Spleen (tissue), 13 donors: ENCODE measurements at places on chromosomes 5 and 9. TPM values are rescaled to one million over a fixed set of nuclear protein-coding genes. Genes with fewer than 3 reads are reported as not detected.

GRCh38 chr9:38280251-38280800 lies 112.2 kb upstream of the ALDH1B1 start:
- no peak for DNase-seq

GRCh38 chr5:62460578-62460983 lies 48.0 kb downstream of the IPO11 start:
- no peak for DNase-seq

DNA sequence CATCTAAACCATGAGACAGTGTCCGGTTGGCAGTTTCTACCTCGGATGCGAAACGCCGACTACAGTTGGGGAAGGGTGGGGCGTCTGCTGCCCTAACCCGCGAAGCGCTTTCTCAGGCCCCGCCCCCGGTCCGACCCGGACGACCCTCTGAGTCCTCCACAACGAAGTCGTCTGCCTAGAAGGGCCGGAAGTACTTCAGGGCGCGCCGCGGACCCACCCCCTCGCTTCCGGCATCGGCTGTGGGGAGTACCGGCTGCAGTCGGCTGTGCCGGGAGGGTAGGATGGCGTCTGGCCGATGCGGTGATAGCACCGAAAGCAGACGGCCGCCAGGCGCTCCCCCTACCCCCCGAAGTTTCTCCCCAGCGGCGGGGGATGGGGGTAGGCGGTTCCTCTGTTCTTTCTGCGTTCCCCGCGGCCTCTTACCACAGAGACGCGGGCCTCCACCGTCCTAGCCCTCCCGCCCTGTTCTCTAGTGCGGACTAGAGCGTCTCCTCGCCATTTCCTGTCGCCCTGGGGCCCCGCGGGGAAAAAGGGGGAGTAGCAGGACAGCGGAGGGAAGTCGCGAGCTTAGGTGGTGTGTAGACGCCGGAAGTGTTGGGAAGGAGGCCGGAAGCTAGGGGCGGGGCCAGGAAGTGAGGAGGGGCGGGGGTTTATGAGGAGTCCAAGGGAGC lies at the start of gene TRIM41:
TSS of gene TRIM41 (plus strand) at position 224 of the 671 bp plus-strand sequence. CDS start 719 bp downstream, outside the sequence.
- peak; percentile 100 for DNase-seq

GRCh38 chr9:99113414-99114048 lies 8.6 kb downstream of the TGFBR1 start:
- DNase-seq: no peak

DNA sequence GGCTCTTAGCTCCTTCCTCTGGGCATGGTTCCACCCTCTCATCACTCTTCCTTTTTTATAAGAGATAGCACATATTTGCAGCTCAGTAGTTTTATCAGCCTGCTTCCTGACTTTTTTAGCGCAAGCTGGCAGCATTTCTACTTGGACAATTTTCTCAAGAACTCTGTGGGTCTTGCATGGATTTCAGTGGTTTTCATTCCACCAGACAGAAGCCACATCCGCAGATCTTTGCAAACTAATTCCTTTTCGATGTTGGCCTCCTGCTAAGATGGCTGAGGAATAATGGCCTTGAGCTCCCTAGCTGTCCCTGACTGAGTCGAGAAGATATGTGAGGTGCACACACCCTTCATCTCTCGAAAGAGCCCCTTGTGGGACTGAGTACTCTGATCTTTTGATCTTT lies 49.5 kb downstream of the GALNT12 start:
- no peak for DNase-seq

DNA sequence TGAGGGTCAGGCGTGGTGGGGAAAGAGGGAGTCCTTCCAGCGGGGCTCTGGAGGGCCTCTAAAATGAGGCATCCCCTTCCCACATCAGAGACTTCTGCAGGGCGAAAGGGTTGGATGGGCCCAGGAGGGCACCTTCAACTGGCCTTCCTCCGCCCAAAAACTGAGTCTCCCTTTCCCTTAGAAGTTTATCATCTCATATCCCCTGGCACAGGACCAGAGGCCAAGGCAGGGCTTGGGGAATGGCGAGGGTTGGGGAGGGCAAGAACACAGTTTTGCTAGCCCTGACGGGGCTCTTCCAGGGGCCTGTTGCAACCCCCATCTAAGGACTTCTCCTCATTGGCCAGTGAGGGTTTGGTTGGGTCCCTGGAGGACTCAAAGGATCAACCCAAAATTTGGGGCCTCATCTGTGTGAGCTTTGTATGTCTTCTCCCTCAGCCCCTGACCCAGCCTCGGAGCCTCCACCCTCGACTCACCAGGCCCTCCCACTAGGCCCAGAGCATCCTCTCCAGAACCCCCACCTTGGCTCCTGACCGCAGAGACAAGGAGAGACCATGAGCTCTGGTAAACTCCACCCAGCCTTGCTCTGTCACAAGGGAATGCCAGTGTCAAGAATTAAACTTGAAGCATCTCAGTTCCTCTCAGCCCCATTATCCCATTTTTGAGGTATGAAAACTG lies 24.1 kb downstream of the AQP7 start:
- DNase-seq: no peak

DNA sequence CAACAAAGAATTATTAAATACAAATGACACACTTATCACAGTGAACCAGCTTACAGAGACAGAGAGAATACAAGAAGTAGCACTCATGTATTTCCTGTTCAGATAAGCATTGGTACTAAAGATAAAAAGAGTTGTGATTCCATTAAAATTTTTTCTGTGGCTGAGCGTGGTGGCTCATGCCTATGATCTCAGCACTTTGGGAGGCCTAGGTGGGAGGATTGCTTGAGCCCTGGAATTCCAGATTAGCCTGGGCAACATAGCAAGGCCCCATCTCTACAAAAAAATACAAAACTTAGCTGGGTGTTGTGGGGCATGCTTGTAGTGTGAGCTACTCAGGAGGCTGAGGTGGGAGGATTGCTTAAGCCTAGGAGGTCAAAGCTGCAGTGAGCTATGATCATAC lies 32.9 kb downstream of the FCHO2 start:
- no peak for DNase-seq

GRCh38 chr5:9151684-9152427 lies 394.0 kb downstream of the SEMA5A start:
- DNase-seq: no peak

TXNDC8 gene
- total RNA-seq: not detected
